T-helper 9 cell (primary cell): ENCODE measurements at places on chromosomes 4 and X.

GRCh38 chr4:78437608-78438088, 113.9 kb upstream of the ANXA3 start:
- no peak for DNase-seq

- no peak for DNase-seq
Observed at GRCh38 chr4:158209825-158210807, at the start of gene TMEM144. TSS of gene TMEM144 (plus strand) at chr4:158210486. CDS start at chr4:158212668, 2,182 bp downstream.

DNA sequence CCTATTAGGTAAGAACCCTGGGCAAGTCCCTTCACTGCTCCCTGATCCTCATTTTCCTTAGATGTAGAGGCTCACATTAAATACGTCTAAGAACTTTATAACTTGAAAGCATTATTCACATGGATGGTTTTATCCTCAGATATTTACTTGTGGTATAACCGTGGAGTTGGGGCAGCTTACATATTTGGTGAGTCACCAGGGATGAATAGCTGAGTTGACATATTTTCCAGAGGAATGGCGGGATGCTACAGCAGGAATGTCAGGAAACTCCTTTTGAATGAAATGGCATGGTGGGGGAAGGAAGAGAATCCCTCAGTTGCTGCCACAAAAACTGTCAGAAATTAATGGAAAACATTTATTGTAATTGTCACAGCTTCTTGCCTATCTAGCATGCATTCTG, 165.3 kb upstream of the RPS6KA3 start:
- DNase-seq: no peak

DNA sequence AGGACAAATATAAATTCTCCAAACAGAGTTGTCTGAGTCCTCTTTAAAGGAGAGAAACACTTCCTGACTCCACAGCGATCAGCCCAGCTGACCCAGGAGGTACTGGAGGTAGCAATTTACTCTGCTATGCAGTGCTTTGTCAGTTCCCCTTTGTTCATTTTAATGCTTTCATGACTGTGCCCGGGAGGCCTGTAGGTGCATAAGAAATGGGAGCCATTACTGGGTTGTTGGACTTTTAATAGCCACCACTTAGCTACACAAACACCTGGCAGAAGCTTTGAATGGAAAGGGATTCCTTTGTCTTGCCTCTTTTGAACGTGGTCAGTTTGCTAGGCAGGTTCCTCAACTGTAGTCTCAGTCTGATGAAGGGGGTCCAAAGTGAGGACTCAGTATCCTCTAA, 59.0 kb upstream of the AFF2 start:
- no peak for DNase-seq

GRCh38 chr4:14177987-14178386, 550.5 kb upstream of the BOD1L1 start:
- DNase-seq: no peak

- DNase-seq: no peak
Observed at GRCh38 chr4:97819294-97819693, 324.0 kb downstream of the STPG2 start.

DNA sequence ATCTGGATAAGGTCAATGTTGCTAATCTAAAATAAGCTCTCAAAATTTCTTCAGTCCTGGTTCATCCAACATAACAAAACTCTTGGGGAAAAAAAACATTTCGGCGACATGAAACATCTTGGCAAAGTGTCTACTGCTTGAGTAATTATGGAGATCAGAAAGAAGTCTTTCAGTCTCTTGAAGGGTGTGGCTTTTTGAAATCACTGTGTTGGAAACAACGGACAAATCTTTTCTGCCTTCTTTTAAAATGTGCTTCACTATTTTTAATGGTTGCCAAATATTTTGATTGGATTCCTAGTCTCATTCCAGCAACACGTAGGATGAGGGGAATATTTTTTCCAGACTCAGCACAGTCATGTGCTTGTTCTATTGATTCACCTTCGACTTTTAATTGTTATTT, 138.6 kb downstream of the KLHL8 start:
- DNase-seq: no peak

DNA sequence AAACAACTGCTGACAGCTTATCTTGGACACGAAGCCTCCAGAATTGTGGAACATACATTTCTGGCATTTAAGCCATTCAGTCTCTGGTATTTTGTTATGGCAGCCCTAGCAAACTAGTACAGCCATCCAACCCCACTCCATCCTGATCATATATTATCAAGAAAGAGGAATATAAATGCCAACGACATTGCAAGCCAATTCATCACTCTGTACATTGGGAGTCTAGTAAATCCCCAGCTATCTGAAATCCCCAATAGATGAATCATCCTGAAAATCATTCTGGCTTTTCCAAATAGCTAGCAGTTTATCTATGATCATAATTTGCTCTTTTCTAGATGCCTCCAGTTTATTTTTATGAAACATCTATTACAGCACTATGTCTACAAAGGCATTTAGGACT, 41.1 kb downstream of the FRMD7 start:
- no peak for DNase-seq

GRCh38 chr4:31787701-31788100, 1067.5 kb downstream of the PCDH7 start:
- DNase-seq: no peak

DNA sequence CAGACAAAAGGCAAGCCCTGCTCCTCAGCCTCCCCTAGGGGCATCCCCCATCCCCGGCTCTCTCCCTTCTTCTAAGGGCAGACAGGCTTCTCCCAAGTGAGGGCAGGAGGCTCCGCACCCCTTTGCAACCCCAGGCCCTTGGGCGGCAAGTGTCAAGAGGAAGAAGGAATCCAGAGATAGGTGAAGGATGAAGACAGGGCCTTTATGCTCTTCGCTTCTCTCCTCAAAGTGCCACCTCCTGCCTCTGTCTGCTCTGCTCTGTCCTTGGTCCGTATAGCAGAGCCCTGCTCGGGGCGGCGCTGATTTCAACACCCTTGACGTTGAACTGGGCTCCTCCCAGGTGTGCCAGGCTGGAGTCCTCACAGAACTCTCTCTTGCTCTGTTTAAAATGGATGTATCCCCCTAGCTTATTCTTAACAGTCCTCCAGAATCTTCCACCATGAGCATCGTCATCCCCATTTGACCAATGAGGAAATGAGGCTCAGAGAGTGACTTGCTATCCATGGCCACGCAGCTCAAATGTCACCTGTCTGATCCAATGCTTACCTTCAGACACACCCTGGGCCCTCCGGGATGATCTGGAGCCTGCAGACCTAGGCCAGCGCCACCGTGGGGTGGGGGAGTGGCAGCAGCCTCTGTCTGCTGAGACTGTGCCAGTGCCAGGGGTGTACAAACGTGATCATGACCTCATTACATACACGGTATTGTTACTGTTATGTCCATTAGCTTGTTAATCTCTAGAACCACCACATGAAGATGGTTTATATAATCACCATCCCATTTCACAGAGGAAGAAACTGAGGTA, 99.8 kb downstream of the PHKA2 start:
- DNase-seq: no peak

DNA sequence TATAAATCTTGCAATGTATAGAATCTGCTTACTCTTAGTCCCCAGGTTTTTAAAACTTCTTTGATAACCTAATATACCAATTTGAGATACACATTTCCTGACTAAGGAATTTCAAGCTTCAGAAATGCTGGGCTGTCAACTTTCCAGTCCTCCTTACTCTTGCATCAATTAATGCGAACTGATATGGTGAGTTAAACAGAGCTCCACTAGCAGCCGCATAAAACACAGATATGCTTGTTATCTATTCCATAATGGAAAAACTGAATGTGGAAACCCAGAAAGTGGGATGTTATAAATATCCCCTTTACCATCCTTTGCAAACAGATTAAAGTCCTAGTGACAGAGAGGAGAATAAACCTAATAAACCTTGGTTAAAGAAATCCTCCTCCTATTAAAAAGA, 1913.7 kb downstream of the STIM2 start:
- no peak for DNase-seq

GRCh38 chr4:8250637-8251036, 18.9 kb upstream of the HTRA3 start:
- no peak for DNase-seq
